Fibroblast of skin of right biceps (primary cell): ENCODE measurements at places on chromosomes 7 and 10.

DNA sequence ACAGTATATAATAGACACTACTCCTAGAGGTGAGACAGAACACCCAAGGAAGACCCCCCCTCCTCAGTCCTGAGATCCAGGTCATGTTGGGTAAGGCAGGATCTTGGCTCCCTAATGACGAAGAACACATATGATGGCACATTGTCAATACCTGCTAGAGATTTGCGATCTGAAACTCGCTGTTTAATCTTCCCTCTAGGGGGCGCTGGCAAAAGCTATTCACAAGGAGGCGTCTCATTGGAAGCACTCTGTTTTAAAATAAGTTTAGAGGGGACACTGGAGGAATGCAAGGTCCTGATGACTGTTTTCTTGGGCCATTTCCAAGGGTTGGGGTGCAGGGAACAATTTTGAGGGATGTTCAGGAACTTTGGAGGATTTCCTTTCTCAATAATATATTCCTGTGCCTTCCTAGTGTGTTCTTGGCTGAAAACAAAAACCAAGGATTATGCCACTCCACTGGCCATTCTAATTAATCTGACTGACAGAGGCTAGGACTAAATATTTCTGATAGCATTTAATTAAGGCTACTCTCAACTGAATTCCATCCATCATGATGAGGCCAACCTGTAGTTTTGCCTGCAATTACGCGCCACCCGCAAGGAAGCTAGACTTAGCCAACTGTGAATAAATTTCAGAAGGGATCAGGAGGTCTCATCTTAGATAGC, 1013.8 kb upstream of the MBL2 start:
- DNase-seq, result no peak

DNA sequence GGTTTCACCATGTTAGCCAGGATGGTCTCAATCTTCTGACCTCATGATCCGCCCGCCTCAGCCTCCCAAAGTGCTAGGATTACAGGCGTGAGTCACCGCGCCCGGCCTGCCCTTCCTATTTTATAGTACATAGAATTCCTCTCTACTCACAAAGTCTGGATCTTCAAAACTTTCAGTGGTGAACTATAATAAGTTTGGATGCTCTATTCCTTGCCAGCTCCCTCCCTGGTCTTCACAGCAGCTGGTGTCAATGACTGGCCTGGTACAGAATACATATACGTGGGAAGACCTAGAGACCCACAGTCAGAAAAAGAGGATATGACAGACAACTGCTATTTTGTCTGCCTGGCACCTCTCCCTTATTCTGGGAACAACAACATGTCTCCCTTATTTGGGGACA, 40.8 kb downstream of the ARHGAP12 start:
- no peak for DNase-seq

GRCh38 chr7:54186336-54186735, 355.8 kb upstream of the VSTM2A start:
- DNase-seq, result no peak

GRCh38 chr7:157125376-157126223, 13.1 kb upstream of the UBE3C start:
- no peak for DNase-seq

GRCh38 chr7:25859412-25860274, 292.4 kb upstream of the NFE2L3 start:
- no peak for DNase-seq

DNA sequence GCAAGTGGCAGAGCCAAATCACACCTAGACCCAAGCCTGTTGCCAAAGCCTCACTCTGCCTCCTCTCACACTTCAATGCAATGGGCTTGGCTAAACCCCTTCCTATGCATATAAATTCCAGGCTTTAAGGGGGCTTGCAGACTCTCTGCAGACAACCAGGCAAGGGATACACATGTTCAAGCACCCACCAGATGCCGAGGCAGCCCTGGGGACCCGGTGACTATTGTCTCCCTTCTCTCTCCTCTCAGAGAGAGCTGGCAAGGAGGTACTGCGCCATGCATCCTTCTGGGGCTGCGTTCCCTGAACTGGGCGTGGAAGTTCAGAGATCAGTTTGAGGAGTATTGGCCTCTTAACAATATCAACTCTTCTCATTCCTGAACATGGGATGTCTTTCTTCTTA, 131.2 kb downstream of the ARHGAP22 start:
- DNase-seq, result no peak

- no peak for DNase-seq
Observed at GRCh38 chr10:91880310-91880709, 29.0 kb downstream of the FGFBP3 start.

DNA sequence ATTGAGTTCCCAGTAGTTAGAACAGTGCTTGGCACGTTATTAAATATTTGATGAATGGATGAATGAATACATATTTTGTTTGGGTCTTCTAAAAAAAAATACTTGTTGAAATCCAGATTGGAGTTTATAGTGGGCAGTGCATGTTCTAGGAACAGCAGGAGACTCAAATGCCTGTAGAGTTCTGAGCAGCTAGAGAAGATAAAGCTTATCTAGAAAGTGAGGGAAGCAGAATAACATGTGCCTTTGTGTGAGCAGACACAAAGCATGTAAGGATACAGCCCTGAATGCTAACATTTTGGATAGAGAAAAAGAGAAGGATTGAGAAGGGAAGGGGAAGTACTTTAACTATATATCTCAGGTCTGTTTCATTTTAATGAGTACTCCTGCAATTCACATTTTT, 71.9 kb downstream of the SRI start:
- DNase-seq, result no peak

- peak; percentile 6 for DNase-seq
Observed at GRCh38 chr7:113026941-113027340, 59.7 kb downstream of the GPR85 start.

- no peak for DNase-seq
Observed at GRCh38 chr7:36617408-36617807, 106.9 kb downstream of the AOAH start.
